ENCODE measurements at places on chromosomes 2 and 18.

- no peak for DNase-seq
These were observed 600.5 kb downstream of the SATB2 start for GRCh38 chr2:198857246-198857645.

DNA sequence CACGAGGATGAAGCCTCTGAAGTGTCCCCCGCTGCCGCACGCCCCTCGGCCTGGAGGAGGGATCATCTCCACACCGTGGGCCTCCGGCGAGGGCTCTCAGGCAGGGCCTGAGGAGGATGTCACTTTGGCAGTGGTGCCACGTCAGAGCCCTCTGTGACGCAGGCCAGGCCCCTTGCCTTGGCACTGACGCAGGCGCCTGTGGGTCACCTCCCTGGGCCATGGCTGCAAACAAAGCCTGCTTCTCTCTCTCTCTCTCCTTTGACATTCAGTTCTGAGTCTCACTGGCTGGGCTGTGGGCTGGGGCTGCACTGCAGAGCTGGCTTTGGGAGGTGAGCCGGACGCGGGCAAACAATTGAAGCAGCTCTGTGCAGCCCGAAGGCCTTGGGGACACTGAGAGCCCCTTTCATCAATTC, 273.7 kb downstream of the TWIST2 start:
- no peak for DNase-seq

DNA sequence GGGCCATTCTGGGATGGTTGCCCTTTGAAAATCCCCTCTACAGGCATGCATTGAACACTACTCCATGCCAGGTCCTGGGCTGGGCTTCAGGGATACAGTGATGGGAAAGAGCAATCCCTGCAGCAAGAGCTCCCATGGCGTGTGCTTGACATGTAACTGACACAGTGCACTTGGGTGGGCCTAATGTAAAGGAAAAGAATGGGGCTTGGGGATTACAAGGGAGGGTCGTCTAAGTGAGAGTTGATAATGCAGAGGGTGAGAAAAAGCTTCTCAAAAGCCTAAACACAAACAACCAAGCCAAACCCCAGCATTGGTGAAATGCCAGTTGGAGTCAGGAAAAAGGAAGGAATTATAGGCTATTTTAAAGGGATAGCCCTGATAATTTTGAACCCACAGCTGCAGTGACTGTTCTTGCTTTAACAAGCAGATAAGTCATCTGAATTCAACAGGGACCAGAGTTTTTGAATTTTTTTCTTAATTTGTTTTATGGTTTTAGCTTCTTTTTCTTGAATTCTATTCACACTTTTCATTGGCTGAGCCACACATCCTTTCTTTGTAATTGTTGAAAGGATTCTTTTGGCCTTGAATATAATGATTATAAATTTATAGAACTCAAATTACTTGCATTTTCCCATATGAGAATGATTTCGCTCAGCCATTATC, 308.7 kb downstream of the LPIN1 start:
- no peak for DNase-seq

GRCh38 chr2:130372833-130373807, 17.3 kb downstream of the PTPN18 start:
- no peak for DNase-seq

GRCh38 chr2:131635611-131636010, 107.9 kb downstream of the CCDC74A start:
- no peak for DNase-seq

GRCh38 chr2:194116861-194117260, 1540.2 kb upstream of the SLC39A10 start:
- no peak for DNase-seq

GRCh38 chr2:174631009-174631981, 33.7 kb upstream of the WIPF1 start:
- no peak for DNase-seq

DNA sequence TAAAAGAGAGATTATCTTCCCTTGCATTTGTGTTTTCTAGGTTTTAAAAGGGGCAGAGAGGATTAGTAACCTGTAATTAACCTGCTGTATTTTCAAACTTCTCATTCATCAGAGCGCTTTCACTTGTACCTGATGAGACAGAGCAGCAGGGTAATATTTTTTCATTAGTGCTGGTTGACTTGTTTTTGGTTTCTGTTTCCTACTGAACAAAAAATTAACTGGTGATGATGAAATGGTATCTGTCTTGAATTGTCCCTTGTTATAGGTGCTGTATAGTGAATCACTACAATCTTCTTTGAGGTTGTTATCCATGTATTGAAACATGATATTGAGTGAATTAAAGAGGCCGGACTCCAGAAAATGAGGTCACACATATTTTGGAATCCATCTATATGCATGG, 37.9 kb downstream of the CDH20 start:
- DNase-seq = no peak

GRCh38 chr2:23828256-23828980, 98.5 kb downstream of the ATAD2B start:
- DNase-seq = no peak

DNA sequence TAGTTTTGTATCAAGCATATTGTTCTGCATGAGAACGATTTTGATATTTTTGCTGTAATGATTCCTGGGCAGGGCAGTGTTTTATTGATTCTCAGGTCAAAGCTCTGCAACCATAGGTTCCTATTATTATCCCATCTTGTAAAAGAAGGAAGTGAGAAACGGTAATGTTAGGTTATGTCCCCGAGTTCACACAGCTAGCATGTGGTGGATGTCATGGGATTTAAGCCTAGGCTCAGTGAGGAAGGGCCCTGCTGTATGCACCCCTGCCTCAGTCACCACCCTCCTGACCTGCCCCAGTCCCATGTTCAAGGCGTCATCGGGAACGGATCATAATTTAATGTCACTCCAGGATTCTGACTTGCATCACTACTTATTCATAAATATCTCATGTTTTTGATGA, 10.7 kb downstream of the ACP1 start:
- DNase-seq = no peak

DNA sequence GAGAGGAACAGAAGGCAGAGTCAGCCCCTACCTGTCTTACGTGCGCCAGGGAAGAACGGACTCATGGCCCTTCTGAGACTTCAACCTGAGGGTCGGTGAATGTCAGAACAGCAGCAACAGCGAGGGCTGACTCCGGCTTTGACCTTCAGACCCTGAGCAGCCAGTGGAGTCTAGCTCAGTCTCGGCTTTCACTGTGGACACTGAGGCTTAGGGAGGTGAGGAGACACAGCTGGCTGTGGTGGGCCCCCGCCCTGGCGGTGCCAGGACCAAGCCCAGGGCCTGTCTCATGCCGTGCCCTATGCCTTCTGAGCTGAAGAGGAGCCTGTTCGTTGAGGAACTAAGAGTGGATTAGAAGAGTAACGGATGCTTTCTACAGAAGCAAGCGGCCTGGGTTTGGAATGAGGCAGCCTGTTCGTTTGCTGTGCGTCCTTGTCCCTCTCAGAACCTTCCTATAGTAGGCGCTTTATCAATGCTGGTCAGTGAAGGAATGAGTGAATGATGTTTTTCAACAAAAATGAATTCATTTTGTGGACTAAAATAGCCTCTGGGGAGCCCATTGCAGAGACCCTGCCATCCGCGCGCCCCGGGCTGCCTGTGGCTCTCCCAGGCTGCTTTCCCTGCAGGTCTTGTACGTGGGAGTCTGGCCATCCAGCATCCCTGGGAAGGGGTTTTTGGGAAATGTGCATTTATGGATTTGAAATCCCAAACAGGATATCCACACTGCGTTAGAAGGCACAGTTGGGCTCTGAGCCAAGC, 38.9 kb downstream of the ASB1 start:
- no peak for DNase-seq

DNA sequence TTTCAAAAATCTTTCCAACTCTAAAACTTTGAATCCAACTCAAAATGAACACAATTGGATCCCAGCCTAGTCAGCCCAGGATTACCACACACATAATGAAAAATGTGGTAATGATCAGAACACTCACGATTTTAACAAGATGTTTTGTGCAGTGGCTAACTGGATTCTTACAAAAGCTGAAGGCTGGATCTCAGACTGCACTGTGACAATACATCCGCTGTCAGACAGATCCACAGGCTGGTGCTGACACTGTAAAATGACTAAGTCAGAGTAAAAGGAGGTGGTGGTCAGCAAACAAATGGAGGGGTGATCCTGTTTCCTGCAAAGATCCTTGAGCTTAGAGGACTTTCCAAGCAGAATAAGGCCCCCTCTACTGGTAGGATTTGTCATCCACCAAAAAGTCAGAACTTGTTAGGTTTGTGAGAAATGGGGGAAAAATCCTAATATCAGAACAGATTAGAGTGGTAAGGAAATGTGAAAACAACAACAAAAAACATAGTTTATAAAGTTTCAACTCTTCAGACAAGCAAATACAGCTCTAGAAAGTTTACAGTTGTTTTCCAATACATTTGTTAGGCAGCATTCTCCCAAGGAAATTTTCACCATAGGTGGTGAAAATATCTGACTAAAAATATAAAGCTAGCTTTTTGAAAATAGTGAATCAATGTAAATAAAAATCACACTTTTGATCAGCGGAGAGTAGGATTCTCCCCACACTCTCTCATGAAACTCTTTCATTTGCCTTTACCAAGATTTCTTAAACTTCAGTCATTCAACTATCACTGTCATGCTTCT, 211.9 kb downstream of the AGPS start:
- no peak for DNase-seq

- DNase-seq = no peak
These were observed 1.8 kb upstream of the NFATC1 start for GRCh38 chr18:79393635-79394533.

DNA sequence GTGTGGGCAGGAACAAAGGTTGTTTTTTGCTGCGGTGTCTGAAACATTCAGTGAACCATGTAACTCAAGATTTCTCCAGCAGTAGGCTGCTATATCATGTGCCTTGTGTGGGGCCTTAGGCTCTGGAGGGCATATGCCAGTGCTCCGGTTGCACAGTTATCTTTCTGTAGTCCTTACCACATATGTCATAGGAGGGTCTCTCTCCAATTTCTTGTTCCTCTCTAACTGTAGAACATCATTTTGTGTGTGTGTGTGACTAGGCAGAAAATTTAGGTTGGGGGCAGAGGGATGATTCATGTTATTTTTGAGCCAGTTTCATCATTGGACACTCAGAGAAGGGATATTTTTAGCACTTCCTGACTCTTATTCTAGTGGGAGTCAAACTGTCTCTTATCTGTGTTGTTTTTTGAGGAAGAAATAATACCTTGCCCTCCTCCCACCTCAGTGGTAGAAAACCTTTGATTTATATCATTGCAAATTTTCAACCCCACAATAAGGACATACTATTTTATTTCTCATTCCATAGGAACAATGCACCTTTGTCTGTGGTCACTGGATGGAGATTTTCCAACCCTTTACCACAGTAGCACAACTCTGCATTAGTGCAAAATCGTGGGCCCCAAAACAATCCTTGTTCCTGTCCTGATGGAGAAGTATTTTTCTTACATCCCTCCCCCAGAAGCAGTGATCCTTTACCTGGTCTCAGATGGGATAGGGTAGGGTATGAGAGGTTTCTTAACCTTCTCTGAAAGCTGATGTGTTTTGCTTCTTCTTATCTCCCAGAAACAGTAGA, 113.9 kb downstream of the CCDC74A start:
- no peak for DNase-seq

DNA sequence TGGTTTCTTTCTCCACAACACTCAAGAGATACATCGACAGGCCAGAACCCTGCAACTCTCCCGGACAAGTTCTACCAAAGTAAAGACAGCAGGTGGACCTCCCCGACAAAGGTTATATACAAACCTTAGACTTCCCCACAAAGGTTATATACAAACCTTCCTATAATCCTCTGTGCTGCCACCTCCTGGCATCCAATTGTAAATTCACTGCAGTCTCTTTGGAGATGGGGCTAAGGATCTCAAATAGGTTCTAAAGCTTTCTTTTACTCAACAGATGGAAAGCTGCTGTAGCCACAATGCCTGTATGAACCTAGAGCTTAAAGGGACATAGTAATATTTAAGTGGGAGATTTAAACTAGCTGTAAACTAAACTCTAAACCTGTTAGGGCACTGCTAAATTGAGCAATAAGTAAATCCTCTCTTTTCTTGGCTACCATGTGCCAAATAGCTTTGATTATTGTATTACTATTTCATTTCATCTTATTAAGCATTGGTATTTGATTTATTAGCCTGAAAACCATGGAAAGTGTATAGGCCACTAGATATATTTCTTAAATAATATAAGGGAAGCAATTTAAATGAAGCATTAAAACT, 9.8 kb upstream of the MREG start:
- no peak for DNase-seq

DNA sequence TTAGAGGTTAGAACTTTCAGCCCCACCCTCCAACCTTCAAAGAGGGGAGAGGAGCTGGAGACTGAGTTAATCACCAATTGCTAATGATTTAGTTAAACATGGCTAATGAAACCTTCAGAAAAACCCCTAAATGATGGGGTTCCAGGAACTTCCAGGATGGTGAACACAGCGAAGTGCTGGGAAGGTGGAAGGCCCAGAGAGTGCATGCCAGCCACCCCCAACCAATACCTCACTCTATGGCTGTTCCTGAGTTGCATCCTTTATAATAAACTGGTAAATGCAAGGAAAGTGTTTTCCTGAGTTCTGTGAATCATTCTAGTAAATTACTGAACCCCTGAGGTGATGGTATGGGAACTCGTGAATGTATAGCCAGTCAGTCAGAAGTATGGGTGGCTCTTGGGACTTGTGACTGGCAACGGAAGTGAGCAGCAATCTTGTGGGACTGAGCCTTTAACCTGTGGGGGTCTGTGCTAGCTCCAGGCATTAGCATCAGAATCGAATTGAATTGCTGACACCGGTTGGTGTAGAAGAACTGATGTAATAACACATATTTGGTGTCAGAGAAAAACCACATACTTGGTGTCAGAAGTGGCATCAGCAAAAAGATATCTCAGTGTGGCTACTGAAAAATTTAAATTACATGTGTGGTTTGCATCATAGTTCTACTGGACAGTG, 37.4 kb downstream of the NPHP1 start:
- no peak for DNase-seq

GRCh38 chr2:96739076-96739632, 710 bp downstream of the LMAN2L start:
- no peak for DNase-seq

GRCh38 chr2:23492921-23493320, 107.9 kb downstream of the KLHL29 start:
- DNase-seq = no peak

GRCh38 chr18:58934933-58935577, 70.4 kb downstream of the ZNF532 start:
- DNase-seq = no peak

All from activated T-helper 1 cell treated with Interleukin-2 at 50 U/mL for 16 hours (primary cell).